NCI-H1930 (cell line): ENCODE measurements at places on chromosomes 7 and 10.

DNA sequence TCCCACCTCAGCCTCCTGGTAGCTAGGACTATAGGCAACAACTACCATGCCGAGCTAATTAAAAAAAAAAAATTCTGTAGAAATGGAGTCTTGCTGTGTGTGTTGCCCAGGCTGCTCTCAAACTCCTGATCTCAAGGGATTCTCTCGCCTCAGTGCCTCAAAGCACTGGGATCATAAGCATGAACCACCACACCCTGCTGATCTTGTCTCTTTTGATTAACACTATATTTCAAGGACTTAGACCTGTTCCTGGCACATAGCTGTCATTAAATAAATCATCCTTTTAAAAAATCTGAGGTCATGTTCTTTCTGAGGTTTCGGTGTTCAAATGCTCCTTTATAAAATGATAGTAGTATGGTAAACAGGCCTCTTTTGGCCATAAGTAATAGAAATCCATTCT is 4.8 kb downstream of the PALS2 start:
- DNase-seq = no peak

GRCh38 chr7:1746491-1746975 is 76.5 kb downstream of the ELFN1 start:
- DNase-seq = no peak

GRCh38 chr7:132045481-132045980 is 489.1 kb upstream of the PODXL start:
- DNase-seq = no peak

DNA sequence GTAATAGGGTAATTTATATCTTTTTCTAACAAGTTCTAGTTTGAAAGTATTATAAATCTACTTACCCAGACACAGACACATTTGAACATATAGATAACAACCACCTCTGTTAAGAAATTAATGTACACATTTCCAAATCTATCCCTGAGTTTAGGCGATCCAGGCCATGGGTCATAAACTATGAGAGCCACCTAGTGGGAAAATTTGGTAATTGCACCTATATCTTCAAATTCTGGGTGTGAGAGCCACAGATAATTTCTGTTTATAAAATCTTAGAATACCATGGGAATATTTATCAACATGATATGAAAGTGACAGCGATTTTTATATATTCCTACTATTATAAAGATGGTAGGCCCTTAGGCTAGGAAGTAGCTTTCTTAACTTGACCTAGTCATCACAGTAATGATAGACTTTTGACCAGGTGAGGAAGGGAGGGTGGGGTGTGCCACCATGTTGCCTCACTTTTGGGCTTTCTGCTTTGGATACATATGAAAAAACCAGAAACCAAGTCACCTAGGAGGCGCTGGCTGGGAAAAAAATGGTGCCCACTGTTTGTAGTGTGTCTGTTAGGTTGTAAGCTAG is 8.0 kb upstream of the EPHA1 start:
- no peak for DNase-seq

DNA sequence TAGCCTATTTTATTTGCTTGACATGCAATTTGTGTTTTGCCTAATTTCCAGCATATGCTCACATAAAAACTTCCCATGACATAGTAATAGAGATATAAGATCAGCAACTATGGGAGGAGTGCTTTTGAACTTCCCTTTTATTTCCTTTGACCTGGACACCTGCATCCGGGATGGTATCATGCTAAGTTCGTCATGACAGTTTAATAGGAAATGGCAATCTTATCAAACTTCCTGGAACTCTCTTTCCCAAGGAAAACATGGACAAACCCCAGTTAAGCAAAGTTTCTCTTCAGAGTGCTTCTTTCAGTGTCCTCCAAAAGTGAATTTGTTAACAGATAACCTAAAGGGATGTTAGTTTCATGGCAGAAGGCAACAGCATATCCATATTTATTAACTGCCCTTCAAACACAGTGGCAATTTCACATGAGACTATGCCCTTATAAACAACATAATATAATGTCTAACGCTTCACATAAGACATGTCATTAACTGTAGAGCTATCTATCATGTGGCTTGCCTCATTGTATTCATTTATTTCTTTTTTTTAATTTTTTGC is 474.7 kb upstream of the SEMA3A start:
- no peak for DNase-seq

DNA sequence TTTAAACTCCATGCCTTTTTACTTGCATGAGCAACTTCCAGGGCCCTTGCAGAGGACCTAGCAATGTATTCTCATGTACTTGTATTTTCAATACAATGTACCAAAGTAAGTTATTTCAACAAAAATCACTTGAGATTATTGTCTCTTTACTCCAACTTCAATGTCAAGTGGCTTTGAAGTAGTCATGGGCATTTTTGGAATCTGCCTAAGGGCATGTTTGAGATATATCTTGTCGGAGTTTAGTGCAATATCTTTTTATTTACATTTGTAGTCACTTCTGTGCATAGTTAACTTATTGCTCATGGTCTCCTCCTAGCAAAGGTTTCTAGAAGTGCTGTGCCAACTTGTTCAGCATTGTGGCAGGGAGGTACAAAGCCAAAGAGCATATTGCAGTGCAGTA is 508.7 kb upstream of the SEMA3D start:
- DNase-seq = no peak

GRCh38 chr7:94656658-94656924 is 658 bp upstream of the SGCE start:
- no peak for DNase-seq

DNA sequence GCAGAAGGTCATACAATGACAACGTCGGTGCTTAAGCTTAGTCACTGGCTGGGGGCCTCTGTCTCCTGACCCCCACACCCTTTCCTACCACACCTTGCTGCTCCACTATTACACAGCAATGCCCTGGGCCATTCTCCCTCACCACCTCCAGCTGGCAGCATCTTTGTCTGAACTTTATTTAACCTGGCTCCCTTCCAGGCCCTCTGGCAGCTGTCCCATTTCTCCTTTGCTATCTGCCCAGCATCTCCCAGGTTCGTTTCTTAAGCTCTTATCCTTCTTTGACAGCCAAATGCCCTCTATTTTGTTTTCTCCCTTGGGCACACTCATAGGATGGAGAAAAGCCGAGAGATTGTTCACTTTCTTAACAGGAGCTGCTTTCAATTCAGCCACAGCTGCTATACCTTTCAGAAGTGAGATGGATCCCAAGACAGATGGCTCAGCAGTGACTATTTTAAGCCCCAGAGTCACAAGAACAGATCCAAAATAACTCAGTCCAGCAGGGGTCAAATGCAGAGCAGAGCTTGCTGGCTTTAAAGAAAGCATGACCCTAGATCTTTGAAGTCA is 1277.1 kb upstream of the AUTS2 start:
- peak; percentile 70 for DNase-seq

- DNase-seq = no peak
These were observed 119.7 kb upstream of the KLF14 start for GRCh38 chr7:130853503-130854279.

GRCh38 chr7:127897704-127898454 is 133.4 kb downstream of the LRRC4 start:
- DNase-seq = no peak

DNA sequence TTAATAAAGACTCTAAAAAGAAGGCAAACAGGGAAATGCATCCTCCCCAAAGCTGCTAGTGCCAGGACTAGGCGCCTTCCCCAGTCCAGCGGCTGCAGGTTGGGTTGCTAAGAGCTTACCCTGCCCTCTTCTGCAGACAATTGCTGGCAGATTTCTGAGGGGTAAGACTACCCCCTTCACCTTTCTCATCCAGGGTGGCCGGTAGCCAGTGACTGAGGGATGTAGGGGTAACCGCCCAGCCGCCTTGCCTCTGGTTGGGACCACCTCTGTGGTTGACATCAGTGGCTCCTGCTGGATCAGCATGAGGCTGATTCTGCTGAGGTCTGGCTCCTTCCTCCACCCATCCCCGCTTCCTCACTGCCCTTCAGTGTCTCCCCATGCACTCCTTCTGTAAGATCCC is 71.2 kb downstream of the ADCYAP1R1 start:
- no peak for DNase-seq

GRCh38 chr10:62761115-62761514 is 43.4 kb upstream of the ADO start:
- DNase-seq = no peak

- DNase-seq = no peak
These were observed 14.8 kb upstream of the WNT16 start for GRCh38 chr7:121313793-121314676.

- peak; percentile 7 for DNase-seq
These were observed 58.0 kb downstream of the GNAT3 start for GRCh38 chr7:80453699-80454340.

DNA sequence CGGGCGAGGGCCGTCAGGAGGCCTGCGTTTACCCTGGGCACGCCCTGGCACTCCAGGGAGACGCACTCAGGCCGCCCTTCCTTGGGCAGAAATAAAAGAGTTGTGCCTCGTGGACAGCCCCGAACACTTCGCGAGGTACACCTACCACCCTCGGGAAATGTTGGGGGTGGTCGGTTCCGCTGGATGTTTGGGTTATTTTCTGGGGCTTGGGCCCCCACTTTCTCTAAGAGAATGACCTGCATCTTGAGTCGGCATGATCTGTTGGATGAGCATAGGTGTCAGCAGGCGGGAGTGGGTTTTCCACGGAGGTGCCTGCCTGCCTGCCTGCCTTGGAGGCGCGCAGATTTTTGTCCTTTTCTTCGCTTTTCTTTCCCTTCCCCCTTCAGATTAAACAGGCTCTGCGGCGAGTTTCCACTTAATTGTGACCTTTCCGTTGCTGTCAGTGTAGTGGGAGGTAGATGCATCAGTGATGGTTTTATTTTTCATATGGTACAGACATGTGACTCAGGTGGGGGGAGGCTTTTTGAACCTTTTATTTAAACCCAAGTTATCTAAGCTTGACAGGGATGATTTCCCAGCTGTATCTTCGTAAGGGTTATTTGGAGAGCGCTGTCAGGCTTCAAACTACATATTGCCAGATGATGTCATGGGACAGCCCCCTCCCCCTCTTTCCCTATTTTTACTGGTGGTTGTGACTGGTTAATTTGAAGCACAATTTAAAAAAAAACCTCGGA is 661 bp downstream of the HECTD2 start:
- DNase-seq = no peak

GRCh38 chr7:5693529-5693928 is 87.9 kb downstream of the RNF216 start:
- DNase-seq = no peak

- DNase-seq = no peak
These were observed 525.0 kb upstream of the SEMA3D start for GRCh38 chr7:85711894-85712293.

- DNase-seq = no peak
These were observed 8.2 kb upstream of the PTTG1IP2 start for GRCh38 chr7:90461219-90461618.

DNA sequence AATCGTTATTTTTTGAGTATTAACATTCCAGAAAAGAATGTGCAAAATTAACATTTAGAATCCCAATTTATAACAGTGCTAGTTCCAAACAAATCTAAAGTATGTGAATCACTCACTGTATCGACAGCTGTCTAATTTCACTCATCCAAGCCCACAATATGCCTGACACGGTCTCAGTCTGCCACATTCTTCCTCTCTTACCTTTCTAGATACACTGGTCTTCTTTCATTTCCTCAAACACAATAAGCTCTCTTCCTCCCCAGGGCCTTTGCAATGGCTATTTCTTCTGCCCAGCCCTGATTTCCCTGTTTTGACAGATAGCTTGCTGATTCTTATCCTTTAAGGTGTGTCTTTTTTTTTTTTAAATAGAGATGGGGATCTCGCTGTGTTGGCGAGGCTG is 48.8 kb downstream of the UBE2H start:
- DNase-seq = no peak

DNA sequence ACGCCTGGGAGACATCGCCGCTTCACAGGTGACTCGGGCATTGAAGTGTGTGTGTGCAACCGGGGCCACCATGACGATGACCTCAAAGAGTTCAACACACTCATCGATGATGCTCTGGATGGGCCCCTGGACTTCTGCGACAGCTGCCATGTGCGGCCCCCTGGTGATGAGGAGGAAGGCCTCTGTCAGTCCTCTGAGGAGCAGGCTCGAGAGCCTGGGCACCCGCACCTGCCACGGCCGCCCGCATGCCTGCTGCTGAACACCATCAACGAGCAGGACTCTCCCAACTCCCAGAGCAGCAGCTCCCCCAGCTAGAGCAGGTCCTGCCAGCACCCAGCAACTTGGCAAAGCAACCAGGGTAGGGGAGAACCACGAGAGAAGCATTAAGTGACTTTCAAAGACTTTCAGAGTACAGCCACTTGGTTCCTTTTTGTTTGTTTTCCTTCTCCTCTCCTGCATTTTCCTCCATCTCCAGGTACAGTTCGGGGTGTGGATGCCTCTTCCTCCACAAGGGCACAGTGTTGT is 24.1 kb downstream of the CYP17A1 start:
- no peak for DNase-seq

- DNase-seq = no peak
These were observed 41.8 kb downstream of the CAMK2B start for GRCh38 chr7:44283381-44284211.

GRCh38 chr7:142349670-142350405 is 92.0 kb upstream of the PRSS58 start:
- DNase-seq = no peak

DNA sequence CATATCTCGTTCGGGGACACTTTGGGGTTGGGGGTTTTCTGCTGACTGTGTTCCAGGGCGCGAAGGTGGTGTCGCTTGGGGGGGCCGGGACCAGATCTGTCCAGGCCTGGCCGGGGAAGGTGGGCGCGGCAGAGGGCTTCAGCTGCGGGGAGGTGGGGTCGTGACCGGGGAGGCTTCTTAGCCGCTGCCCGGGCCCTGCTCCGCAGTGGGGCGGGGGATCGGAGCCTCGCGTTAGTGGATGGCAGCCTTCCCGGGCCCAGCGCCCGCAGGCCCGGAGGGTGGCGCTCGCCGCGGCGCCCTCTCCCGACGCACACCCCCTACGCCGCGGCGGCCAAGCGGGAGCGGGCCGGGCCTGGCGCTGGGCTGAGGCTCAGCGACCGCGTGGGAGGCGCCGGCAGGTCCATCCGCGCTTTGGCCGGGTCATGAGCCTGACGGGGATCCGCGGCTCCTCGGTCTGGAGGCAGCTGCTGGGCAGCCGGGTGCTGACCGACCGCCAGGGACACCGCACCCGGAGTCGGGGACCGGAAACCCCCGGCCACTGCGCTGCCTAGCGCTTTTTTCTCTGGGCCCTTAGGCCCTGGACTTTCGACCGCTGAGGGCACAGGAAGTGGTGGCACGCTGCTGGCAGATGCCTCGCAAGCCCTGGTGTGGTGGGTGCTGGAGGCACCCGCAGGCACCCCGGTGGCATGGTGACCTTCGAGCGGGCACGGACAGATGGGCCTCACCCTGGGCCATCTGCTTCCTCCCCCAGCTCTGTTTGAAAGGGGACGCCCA is 1.2 kb downstream of the AGAP3 start:
- peak; percentile 66 for DNase-seq

DNA sequence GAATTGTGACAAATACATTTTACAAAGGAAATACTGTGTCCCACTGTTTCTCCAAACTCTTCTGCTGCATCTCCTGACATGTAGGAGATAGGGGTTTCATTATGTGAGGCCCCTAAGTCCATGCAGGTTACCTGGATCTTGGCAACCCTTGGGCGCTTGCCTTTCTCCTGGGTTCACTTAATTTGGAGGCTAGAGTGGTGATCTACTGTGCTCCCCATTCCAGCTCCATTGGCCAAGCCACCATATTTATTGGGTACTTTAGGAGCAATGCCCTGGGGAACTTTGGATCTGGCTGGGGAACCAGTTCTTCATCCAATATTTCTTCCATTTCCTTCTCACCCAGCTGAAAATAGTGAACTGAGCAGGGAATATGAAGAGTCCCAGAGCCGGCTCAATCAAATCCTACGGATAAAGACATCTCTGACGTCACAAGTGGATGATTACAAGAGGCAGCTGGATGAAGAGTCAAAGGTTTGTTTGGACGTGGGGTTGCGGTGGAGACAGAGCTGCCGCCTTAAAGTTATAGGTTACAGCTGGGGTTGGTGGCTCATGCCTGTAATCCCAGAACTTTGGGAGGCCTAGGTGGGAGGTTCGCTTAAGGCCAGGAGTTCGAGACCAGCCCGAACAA is 18.5 kb downstream of the MYH16 start:
- DNase-seq = no peak
